ENCODE measurements at places on chromosomes 3 and 15.

GRCh38 chr3:195069501-195070251, 201.3 kb downstream of the XXYLT1 start:
- H3K27ac ChIP-seq = no peak overlapping the region
- no peaks in the 10 kb centered on the region for H3K36me3 ChIP-seq
- H3K4me3 ChIP-seq = no peak overlapping the region
- no peak for DNase-seq
- peaks cover 6% of the 10 kb centered on the region for H3K4me1 ChIP-seq

DNA sequence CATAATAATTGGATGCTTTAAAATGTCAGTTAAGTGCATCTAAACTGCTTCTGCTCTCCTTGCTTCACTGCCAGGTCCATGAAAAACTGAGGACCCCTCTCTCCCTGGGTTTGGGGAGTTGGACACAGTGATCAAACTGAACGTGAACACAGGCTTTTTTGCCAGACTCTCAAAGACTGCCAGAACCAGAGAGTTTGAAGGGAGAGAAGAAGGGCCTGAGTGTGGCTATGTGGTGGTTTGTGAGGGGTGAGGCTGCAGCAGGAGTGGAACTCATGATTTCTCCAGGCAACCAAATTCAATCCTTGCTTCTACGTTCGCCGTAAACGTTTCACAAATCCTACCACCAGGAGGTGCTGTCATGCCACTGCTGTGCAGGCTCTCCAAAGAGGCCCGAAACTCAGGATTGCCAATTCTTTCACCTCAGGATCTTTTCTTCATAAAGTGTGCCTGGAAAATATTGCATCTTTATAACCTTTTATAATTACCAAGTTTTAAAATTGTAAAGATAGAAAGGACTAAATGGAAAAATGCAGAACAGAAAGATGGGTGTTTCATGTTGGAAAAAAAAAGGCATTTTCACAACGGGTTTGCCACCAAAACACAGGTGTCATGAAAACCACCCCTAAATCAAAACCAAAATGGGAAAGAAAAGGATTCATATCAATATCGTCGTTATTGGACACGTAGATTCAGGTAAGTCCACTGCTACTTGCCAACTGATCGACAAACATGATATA, 19.7 kb downstream of the TM4SF4 start:
- H3K4me1 ChIP-seq = no peaks in the 10 kb centered on the region
- no peaks in the 10 kb centered on the region for H3K36me3 ChIP-seq
- DNase-seq = peak; percentile 75
- H3K4me3 ChIP-seq = no peak overlapping the region

DNA sequence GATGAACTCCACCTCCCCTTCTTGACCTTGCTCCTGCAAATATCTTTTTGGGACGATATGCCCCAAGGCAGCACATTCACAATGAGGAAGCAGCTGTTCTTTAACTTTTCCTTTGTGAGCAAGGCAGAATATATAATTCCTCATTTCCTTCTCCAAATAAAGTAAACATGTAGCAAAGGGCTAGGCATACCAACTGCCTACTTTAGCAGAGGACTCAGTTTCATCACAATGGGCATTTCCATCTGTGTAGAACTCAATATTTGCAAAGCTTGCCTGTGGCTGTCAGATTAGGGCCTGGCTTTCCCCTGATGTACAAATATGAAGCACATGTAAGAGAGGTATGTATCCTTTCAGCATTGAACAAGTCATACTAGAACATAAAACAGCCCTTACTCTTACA, 366.9 kb downstream of the RSL24D1 start:
- no peak for DNase-seq
- no peak overlapping the region for H3K27ac ChIP-seq
- no peaks in the 10 kb centered on the region for H3K4me1 ChIP-seq
- H3K36me3 ChIP-seq = no peaks in the 10 kb centered on the region
- no peaks in the 10 kb centered on the region for H3K27me3 ChIP-seq
- H3K4me3 ChIP-seq = no peak overlapping the region

DNA sequence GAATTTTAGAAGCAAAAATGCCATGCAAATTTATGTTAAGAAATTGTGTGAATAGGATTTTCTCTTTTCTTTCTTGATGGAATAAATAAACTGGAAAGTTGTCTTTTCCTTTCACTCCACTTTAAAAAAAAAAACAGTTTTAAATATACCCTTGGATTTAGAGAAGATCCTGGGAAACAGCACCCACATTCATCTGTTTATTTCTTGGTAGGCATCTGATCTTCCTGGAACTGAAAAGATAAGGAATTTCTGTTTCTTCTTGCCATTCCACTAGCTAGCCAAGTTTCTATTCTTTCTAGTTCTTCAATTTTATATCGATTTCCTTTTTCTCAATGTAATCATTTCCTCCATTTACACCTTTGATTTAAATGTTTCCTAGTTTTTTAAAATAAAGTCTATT, 420.8 kb downstream of the NAALADL2 start:
- no peaks in the 10 kb centered on the region for H3K27me3 ChIP-seq
- H3K27ac ChIP-seq = no peak overlapping the region
- DNase-seq = no peak
- H3K36me3 ChIP-seq = no peaks in the 10 kb centered on the region
